ENCODE measurements at places on chromosomes 12 and 14. TPM values are rescaled to one million over a fixed set of nuclear protein-coding genes. Genes with fewer than 3 reads are reported as not detected.

Gene LRRC10
- total RNA-seq: not detected

Gene RTL1
- not detected for total RNA-seq

Gene P2RX4
- total RNA-seq: 39.0 TPM

Gene PAX9
- not detected for total RNA-seq

All from epithelial cell of alveolus of lung (primary cell).